ENCODE measurements at places on chromosomes 1 and 21.
A peak's percentile ranks its signal among the peaks of the same experiment; 100 is the strongest.

DNA sequence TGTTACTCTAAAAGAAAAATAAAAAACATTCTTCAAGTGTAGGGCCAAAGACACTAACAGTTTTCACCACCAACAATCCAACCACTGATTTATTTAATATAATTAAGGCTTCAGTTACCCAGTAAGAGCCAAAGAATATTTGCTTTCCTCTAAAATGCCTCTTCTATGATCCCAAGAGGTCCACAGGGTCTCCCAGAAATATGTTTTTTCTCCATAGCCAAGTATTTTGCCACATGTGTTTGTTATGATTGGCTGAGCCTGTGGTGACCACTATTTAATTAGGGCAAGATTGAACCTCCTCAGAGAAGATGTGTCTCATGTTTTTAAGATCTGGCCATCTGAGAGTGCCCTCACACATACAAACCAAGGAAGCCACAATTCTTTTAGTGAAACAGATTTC is 135.9 kb downstream of the TPR start:
- H3K4me3 ChIP-seq, result no peak overlapping the region
- H3K27ac ChIP-seq, result no peak overlapping the region

DNA sequence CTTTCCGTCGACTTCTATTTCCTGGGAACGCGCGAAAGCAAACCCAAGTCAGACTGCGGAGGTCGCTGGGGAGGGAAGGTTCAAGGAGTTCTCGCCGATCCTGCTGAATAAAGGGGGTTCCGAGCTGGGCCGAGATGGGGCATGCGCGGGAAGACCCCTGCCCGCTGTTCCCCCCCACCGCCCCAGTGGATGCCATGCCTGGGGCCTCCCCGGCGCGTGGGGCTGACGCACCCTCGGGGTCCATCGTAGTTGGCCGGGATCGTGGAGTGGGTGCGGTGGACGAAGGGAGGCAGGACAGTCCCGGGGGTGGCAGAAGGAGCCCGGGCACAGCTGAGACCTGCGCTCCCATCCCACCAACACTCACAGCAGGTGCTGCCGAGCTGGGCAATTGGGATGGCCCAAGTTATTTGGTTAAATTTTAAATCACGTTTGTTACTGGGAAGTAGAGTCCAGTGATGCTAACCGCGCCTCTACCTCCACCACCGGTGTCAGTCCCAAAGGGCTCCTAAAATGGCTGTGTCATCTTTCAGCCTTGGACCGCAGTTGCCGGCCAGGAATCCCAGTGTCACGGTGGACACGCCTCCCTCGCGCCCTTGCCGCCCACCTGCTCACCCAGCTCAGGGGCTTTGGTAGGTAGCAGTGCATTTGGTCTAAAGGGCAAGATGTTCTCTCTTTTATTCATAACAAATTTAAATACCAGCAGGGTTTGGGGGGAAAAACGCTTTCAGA is 801 bp downstream of the MX1 start:
- H3K4me3 ChIP-seq, result peak overlapping the region; percentile 98
- DNase-seq, result no peak
- no peaks in the 10 kb centered on the region for H3K27me3 ChIP-seq
- H3K36me3 ChIP-seq, result peaks cover 4% of the 10 kb centered on the region

- H3K36me3 ChIP-seq, result peaks cover 7% of the 10 kb centered on the region
- peaks cover 13% of the 10 kb centered on the region for H3K4me1 ChIP-seq
- DNase-seq, result no peak
- no peak overlapping the region for H3K4me3 ChIP-seq
These were observed 24.4 kb downstream of the FUBP1 start for GRCh38 chr1:77954521-77954920.

- DNase-seq, result peak; percentile 37
- peaks cover 4% of the 10 kb centered on the region for H3K4me1 ChIP-seq
- H3K27me3 ChIP-seq, result peaks cover 81% of the 10 kb centered on the region
- no peak overlapping the region for H3K27ac ChIP-seq
- H3K36me3 ChIP-seq, result no peaks in the 10 kb centered on the region
These were observed 41.2 kb downstream of the RRAGC start for GRCh38 chr1:38818175-38818976.

DNA sequence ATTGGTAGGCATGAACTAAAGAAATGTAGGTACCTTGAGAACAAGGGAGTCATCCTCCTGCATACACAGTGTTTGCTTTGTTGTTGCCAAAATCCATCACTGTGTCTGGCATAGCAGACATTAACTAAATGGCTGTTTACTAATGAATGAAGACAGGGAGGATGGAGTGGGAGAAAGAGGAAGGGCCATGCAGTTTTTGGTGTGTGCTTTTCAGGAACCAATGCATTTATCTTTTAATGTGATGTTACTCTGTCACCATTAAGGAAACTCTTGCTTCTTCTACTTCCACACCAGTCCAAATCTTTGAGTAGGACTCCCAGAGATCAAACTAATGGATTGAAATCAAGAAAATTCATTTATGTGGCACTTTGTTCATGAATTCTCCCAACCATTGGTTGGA is 55.6 kb upstream of the DUSP10 start:
- H3K27me3 ChIP-seq, result no peaks in the 10 kb centered on the region
- H3K4me1 ChIP-seq, result peaks cover 20% of the 10 kb centered on the region
- no peak overlapping the region for H3K27ac ChIP-seq
- no peaks in the 10 kb centered on the region for H3K36me3 ChIP-seq

- H3K4me1 ChIP-seq, result peaks cover 35% of the 10 kb centered on the region
- H3K36me3 ChIP-seq, result peaks cover 5% of the 10 kb centered on the region
- DNase-seq, result no peak
These were observed 1.9 kb downstream of the ZYG11B start for GRCh38 chr1:52727956-52728656.

DNA sequence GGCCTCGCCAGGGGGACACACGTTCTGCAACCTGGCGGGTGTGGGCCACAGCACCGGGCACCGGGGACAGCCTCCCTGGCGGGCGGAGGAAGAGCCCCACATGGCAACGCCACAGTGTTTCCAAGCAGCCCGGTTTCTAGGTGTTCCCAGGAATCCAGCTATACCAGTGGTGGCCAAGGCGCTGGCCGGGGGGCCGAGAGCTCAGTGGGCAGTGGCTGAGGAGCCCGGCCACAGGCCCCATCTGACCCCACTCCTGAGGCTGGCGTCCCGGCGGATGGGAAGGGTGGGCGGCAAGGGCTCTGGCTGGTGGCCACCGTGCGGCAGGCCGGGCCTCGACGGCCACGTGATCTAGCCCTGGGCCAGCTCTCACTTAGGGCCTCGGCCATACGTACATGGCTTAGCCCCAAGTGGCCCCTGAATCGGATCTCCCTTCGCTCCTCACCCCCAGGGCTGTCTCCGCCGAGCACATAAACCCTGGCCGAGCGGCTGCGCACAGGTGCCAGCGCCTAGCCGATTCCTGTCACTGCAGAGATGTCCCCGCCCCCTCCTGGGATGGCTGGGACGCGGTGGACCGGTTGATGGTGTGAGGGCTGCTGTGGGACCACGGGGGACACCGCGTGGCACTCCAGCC is 68.7 kb downstream of the MORN1 start:
- H3K36me3 ChIP-seq, result no peaks in the 10 kb centered on the region
- H3K27ac ChIP-seq, result no peak overlapping the region
- peaks cover 6% of the 10 kb centered on the region for H3K4me1 ChIP-seq
- H3K27me3 ChIP-seq, result no peaks in the 10 kb centered on the region
- no peak overlapping the region for H3K4me3 ChIP-seq
- DNase-seq, result no peak

- no peaks in the 10 kb centered on the region for H3K4me1 ChIP-seq
- no peak for DNase-seq
- no peak overlapping the region for H3K4me3 ChIP-seq
- no peak overlapping the region for H3K27ac ChIP-seq
- H3K27me3 ChIP-seq, result peaks cover 32% of the 10 kb centered on the region
These were observed 124.4 kb downstream of the HUNK start for GRCh38 chr21:31997191-31997590.
